ENCODE measurements at places on chromosomes 12 and 14.

DNA sequence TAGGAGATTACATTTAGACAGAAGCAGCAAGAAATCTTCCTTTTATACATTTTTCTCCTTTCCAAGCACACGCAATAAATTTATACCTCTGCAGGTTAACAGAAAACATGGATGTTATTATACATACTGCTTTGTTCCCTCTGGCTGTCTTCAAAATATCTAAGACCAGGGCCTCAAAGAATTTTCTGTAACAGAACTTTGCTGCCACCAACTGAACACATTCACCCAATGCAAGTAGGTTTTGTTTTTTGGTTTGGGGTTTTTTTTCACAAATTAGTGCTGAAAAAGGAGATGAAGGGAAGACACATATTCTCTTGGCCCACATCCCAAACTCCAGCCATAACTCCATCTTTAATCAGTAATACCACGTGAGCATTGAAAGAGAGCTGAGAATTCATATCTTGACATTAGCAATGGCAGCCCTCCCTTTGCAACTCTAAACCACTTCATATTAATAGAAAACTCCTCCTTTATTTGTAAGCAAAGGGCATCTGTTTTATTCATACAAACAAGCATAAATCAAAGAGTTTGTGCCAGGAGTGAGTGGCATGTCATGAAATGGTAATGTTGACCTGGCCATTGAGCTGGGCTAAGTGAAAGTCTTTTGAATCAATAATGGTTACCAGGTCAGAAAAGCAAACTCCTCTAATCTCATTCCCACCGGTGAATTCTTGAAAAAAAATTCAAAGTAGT, 150.8 kb upstream of the FSCB start:
- no peak for DNase-seq

GRCh38 chr12:92987362-92987761, 58.3 kb upstream of the EEA1 start:
- DNase-seq, result no peak

GRCh38 chr12:2967651-2968050, 8.5 kb downstream of the TEAD4 start:
- no peak for DNase-seq

DNA sequence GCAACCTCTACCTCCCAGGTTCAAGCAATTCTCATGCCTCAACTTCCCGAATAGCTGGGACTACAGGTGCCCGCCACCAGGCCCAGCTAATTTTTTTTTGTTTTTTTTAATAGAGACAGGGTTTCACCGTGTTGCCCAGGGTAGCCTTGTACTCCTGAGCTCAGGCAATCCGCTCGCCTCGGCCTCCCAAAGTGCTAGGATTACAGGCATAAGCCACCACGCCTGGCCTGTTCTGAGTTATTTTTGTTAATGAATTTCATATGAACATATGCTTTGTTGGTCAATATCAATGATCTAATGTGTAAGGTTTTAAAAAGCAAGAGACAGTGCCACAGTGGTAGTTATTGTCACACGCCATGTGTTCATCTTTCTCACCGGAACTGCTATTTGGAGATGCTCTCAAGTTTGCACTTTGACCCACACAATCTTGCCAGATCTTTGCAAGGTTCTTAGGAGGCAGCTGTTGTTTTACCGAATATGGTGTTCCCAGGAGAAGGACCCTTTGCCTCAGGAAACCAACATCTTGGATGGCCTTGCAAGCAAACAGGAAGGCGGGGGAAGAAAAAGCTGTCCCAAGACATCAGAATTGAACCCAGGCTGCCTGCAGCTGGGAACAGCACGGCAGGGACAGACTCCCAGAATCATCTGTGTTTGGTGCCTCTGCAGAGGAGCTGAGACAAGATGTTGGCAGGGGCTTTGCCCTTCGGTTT, 30.0 kb downstream of the GALNT16 start:
- no peak for DNase-seq

DNA sequence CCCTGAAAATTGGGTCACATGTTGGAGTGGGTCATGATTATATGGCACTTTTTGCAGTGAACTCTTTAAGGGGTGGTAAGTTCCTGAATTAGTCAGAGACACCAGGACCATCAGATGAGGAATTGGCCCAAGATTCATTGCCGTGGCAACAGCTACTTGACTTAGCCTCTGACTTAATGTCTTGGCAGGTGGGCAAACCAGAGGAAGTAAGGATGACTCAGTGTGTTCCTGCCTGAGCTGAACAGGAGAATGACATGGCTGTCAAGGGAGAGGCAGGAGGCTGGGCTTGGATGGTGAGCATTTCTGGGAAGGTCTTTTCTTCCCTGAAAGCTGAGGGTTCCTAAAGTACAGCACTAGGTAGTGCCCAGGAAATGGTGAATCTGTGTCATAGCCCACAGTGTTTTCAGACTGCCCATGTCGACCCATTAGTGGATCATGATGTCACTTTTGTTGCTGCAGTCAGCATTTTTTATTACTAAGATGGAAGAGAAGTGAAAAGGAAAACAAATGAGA, 170.1 kb upstream of the PWP1 start:
- DNase-seq, result no peak

- no peak for DNase-seq
Measured at GRCh38 chr14:23478109-23478759, 8.7 kb downstream of the NGDN start.

GRCh38 chr14:64987438-64987767, 708 bp downstream of the FNTB start:
- no peak for DNase-seq

GRCh38 chr12:126248871-126249403, 1183.7 kb downstream of the AACS start:
- DNase-seq, result no peak

GRCh38 chr14:74586681-74587362, 25.2 kb downstream of the LTBP2 start:
- DNase-seq, result no peak

DNA sequence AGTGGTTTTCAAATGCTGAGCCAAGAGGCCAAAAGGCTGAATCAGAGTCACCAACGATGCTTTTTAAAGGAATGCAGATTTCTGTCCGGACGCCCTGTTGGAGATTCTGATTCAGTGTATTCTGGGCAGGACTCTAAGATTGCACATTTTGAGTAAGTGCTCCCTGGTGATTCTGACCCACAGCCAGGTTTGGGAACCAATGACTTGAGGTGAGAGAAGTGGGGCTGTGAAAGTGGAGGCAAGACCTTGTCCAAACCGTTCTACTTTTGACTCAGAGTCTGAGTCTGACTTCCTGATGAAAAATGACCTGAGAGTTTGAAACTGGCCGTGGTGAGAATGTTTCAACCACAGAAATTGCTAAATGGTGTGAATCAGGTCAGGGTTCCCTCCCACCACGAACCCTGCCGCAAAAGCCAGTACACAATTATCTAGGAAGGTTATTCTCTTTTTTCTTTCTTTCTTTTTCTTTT, 90.2 kb downstream of the NTN4 start:
- DNase-seq, result peak; percentile 23

GRCh38 chr12:121423682-121424623, 24.0 kb downstream of the RNF34 start:
- DNase-seq, result no peak

GRCh38 chr12:24244231-24244630, 294.8 kb upstream of the SOX5 start:
- no peak for DNase-seq

DNA sequence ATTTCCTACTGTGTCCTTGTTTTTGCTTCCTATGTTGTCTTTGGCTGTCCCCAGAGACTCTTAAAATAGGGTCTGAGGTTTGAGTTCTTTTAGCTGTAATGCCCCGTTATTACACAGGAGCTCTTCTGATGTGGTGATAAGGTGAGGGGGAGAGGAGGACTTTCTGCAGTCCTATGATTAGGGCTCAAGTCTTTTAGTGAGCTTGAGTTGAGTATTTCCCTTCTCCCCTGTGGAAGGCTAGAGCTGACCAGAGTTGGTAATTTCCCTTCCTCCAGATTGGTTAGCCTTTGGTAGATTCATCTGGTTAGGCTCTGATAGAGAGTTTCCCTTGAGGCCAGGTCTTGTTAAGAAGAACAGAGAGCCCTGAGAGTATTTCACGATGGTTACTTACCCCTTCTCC, 4.3 kb upstream of the HIF1A start:
- no peak for DNase-seq

- no peak for DNase-seq
Measured at GRCh38 chr12:119624966-119625365, 31.4 kb downstream of the TMEM233 start.

DNA sequence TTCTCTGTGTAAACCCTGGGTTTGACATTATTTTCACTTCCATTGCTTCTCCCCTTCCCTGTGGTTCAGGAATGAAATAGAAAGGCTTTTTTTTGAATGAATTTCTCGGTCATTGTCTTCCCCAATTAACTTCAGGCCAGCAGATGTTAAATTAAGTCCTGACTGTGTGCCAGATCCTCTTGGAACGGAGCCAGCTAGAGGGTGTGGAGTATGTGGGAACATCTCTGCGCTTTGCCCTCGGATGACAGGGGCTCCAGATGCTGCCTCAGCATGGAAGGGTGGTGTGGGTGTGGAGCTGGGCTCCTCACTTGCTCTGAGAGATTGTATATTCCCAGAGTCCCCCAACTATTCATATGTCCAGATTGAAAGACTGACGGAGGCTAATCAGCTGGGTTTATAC, 13.1 kb downstream of the KRT85 start:
- no peak for DNase-seq

GRCh38 chr14:80923368-80923767, 18.2 kb downstream of the CEP128 start:
- no peak for DNase-seq

DNA sequence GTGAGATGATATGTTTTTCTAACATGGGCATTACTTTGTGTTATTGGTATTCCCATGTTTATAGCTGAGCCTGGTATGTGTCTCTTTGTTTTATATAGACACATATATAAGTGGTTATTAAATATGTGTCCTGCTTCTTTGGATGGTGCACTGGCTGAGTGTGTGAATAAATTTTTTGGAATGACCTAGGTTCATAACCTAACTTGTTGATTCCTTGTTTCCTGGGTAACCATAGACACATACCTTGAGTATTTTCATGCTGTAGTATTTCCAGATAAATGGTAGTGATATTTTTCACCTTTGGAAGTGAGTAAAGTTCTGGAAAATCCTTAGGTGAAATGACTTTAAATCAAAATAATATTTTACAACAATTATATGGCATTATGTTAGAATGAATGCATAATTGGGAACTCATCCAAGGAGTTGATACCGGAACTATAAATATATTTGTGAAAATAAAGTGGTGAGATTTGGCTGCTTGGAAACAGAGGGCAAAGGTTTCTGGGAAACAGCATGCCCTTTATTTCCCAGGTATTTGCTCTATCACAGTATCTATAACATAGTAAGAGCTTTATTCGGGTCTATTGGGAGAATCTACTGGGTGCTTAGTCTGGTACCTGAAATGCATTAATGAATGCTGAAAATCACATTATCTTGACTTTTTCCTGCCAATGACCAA, 64.3 kb upstream of the REP15 start:
- DNase-seq, result no peak

- no peak for DNase-seq
Measured at GRCh38 chr12:65906006-65906405, 81.7 kb downstream of the HMGA2 start.

GRCh38 chr14:64193821-64194220, 100.3 kb downstream of the ESR2 start:
- no peak for DNase-seq

- DNase-seq, result no peak
Measured at GRCh38 chr14:75494896-75495295, 27.4 kb upstream of the BATF start.

- DNase-seq, result no peak
Measured at GRCh38 chr14:75084513-75084912, 15.1 kb downstream of the ZC2HC1C start.

DNA sequence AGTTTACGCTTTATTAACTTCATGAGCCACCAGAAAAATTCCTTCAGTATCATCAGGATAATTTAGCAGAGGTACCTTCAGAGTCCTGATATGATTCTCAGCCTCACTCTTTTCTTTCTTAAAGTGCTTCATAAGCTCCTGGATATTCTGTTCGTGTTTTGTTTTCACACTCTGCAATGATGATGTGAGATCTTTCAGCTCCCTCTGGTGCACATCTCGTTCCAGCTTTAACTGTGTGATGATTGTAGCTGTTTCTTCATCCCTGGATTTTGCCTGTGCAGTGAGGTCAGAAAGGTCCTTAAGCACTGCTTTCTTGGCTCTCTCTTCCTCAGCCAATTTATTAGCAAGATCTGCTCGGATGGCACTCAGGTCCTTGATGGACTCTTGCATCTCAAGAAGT, 156.7 kb downstream of the CEP128 start:
- DNase-seq, result no peak

GRCh38 chr12:84789184-84789583, 123.4 kb downstream of the SLC6A15 start:
- DNase-seq, result no peak

- DNase-seq, result no peak
Measured at GRCh38 chr14:68979722-68980451, 785 bp upstream of the ACTN1 start.

GRCh38 chr14:61420326-61420725, 98.9 kb downstream of the PRKCH start:
- DNase-seq, result no peak

DNA sequence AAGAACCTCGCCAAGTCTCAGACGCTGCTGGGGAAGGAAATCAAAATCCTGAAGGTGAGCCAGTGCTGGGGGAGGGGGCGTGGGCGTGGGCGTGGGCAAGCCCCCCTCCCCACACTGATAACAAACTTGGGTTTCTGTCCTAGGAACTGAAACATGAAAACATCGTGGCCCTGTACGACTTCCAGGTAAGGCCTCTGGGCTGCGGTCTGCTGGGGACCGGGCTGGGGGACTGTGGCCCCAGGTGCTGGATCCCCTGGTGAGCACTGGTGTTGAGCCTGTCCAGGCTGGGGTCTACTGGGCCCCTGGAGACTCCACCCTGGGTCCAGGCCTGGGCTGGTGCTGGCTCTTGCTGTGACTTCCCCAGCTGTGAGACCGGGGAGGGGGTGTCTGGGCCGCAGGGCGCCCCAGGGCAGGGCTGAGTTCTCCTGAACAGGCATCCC, 1.2 kb downstream of the ULK1 start:
- DNase-seq, result no peak

- DNase-seq, result no peak
Measured at GRCh38 chr12:30450226-30450625, 245.4 kb downstream of the IPO8 start.

GRCh38 chr12:9673404-9674225, 4.1 kb downstream of the CLEC2D start:
- DNase-seq, result no peak

DNA sequence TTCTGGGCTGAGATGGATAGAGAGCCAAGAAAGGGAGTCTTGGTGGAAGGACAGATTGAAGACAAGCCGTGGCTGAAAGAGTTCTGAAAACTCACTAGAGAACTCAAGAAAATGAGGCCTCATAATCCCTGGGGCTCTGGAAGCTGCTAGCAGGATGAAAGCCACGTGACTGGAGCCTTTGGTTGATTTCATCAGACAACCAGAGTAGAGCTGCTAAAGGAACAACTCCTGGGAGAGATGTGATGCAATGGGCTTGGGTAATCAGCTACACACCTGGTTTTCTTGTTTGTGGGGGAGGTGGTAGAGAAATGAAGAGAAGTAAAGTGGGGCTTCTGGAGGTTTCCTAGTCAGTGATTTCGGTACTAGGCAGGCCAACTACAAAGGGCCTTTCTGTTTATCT, 13.4 kb downstream of the CSRNP2 start:
- DNase-seq, result no peak

- no peak for DNase-seq
Measured at GRCh38 chr12:96227365-96228106, 33.4 kb downstream of the ELK3 start.

Measured in GM12891 (cell line).